ENCODE measurements at places on chromosomes 4 and X.

- DNase-seq = no peak
Measured at GRCh38 chr4:72468904-72469502, 100.0 kb downstream of the ADAMTS3 start.

GRCh38 chrX:15601932-15602331, 1.2 kb upstream of the ACE2 start:
- DNase-seq = no peak

- DNase-seq = no peak
Measured at GRCh38 chr4:137082061-137082460, 450.2 kb downstream of the PCDH18 start.

DNA sequence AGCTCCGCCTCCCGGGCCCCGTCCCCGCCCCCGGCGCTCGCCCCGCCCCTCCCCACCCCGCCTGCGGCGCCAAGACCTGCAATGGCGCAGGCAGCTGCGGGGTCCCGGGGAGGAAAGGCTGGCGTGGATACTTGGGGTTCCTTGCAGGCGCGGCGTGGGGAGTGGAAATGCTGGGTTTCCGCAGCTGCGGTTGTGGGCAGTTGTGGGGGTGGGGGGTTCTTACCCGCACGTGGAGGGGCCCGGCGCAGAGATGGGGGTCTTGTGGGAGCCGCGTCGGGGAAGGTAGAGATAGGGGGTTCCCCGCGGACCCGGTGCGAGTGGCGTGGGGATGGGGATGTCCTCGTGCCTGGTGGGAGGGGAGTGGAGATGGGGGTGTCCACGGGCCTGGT, 680 bp upstream of the ASMTL start:
- peak; percentile 73 for DNase-seq

DNA sequence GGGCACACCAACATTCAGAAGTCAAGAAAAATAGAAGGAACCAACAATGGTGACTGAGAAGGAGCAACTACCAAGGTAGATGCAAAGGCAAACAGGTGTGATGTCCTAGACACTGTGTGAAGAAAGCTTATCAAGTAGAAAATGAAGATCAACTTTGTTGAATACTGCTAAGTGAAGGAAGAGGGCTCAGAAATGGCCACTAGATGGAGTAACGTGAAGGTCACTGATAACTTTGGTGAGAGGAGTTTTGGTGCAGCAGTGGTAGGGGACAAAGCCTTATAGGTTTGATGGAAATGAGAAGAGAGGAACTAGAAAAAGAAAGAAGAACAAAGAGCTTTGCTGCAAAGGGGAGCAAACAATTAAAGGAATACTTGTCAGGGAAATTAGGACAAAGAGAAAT, 23.5 kb downstream of the OTC start:
- no peak for DNase-seq

DNA sequence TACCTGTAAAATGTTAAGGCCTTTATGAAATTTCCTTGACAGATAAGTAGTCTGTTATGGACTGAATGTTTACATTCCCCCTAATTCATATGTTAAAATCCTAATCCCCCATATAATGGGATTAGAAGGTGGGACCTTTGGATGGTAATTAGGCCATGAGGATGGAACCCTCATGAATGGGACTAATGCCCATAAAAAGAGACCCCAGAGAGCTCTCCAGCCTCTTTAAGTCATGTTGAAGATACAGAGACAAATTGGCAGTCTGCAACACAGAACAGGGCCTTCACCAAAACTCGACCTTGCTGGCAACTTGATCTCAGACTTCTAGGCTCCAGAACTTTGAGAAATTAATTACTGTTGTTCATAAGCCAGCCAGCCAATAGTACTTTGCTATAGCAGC, 1344.5 kb upstream of the PCDH7 start:
- no peak for DNase-seq

DNA sequence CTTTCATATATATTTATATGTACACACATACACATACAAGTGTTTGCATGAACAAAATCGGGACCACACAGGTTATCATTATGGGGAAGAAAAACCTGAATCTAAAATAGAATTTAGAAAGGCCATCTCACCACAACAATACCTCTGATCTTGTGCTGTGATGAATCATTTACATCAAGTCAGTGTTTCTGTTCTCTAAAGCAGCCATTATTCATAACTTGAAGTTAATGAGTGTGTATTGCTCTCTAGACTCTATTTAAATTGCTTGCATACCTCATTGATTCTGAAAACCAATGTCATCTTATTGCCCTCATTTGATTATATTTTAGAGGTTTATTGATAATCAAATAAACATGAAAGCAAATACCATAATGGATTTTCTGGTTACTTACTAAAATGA, 71.6 kb downstream of the FAM114A1 start:
- no peak for DNase-seq

- DNase-seq = no peak
Measured at GRCh38 chr4:142377342-142378091, 468.6 kb downstream of the INPP4B start.

DNA sequence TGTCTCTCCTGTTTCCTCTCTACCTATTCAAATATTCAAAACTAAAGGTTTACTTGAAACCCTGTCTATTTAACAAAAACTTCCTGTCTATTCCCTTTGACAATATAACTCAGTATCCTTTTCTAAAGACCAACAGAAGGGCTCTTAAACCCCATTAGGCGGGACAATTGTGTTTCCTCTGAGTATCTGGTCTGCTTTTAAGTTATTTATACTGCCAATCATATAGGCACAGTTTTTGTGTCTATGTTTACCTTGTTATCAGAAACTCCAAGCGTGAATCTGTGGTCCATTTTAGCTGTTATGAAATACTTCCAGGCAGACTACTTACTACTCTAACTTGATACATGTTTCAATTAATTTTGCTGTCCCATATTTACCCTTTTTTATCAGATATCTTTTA, 350.0 kb upstream of the CTSO start:
- no peak for DNase-seq

DNA sequence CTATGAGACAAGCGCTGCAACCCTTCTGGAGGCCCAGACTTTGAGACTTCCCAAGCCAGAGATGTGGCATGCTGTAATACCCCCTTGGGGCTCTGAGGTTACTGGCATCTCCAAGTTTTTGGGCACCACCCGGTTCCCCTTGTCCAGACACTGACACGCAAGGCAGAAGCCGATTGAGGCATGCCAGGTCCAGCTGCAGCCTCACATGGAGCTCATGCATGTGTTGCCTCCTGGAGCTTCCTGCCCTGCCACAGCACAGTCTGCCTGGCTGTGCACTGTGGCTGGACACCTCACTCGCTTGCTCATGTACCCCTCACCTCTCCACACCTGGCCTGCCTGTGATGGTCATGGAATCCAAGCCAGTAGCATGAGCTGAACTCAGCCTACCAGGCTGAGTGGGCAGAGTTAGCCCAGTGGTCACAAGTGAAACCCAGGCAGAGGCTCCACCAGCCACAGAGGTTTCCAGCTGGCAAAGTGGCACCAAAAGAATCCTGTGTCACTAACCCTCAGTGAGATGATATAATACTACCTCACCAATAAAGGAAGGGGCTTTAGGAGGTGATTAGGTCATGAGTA, 789.2 kb upstream of the INTU start:
- no peak for DNase-seq

DNA sequence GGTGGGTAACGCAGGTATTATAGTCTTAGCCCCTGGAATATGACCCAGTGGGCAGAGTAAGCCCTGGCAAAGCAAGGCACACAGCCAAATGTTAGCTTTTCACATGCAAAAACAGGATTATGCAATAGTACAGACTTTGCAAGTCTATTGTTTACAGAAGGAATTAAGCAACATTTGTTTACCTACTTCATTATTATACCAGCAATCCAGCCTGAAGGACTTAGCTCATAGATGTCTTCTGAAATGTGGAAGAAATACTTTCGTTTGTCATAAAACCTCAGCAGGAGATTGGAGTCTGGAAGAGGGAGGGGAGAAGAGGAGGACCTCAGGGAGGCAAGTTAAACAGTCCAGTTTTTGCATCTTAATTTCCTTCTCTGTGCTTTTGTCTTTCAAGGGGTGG, 226.7 kb upstream of the CENPE start:
- no peak for DNase-seq

DNA sequence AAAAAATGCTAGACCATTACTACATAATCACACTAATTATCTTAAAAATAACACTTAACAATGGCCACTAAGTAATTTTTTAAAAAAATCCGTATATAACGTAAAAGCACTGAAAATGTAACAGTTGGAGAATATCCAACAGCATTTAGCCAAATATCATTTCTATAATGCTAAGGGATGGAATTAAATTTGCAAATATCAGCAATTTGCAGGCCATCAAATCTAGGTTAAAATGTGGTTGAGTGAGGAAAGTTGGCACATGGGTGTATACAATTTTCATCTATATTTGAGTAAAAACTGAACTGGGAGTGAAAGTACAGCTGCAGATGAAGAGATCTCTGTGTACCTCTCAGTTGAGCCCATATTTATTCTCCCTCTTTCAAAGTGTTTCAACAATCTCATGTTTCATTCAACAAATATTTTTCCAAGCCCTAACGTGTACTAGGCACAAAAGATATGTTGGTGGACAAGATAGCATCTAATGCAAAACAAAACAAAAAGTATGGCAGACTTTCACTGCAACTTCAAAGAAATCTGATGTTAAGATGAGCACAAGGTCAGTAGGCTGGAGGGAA, 63.0 kb downstream of the MBNL3 start:
- no peak for DNase-seq

GRCh38 chr4:11739992-11740391, 311.3 kb upstream of the HS3ST1 start:
- no peak for DNase-seq

DNA sequence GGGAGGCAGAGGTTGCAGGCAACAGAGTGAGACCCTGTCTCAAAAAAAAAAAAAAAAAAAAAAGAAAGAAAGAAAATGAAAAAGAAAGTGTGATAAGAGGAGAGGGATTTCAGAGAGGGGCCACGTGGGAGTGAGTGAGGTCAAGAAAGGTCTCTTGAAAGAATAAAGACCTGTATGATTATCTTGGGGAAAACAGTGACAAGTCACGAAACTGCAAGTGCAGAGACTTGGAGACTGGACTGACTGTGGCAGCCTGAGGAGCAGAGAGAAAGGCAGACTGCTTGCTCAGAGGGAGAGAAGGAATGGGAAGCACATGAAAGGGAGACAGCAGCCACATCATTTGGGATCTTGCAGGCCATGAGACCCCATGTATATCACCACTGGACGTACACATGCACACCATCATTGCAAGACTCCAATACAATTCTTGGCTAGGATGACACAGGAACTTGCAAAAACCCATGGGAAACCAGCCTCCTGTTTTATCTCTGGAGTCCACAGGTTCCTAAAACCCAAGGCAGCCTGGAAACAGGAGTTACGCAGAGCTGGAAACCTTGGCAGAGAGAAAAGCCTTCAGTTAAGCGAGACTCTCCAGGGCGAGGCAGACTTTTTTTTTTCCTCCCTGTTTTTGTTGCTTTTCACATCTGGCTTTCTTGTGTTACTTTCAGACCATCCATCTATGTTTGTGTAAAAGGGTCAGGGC, 207.0 kb upstream of the TBL1X start:
- DNase-seq = no peak

DNA sequence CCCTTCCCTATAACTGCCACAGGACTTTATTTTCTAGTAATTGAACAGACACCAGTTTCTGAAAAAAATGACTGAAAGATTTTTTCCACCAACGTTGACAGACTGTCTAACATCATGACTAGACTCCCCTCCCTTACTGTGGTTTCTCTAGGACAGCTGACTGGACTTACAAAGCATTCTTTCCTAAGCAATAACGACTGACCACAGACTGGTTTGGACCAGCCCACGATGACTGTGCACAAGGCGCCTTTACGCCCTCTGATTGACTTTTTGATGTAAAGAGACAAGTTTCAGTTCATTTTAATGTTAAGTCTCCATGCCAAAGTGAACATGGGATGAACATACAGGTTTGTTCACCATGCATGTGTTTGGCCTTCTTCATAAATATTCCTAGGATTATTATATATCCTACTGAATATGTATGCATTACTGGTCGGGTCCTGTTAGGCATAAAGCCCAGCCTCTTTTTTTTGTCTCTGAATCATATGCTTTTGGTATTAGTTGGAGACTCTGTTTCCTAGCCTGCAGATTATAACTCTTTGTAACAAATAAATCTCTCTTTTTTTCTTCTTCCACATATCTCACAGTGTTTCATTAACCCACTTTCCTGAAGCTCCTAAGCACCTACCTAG, 50.5 kb upstream of the UGT2B4 start:
- DNase-seq = no peak

GRCh38 chrX:103157496-103158316, 57.2 kb upstream of the BEX4 start:
- peak; percentile 4 for DNase-seq

DNA sequence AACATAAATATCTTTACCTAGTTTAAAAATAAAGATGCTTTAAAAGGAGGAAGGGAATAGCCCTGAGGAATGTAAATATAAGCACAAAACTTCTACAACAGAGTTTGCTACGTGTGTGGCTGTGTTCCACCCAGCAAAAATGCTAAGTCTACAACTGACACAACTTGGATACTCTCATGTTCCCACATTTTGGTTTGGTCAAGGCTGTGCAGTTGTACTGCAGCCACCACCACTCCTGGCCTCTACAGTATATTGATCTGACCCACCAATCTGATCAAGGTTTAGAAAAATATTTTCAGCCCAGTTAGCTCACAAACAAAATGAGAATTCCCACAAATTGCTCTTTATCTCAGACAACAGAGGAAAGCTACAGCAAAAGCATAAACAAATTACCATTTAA, 12.1 kb downstream of the F9 start:
- DNase-seq = no peak

GRCh38 chr4:30840571-30840970, 120.4 kb downstream of the PCDH7 start:
- no peak for DNase-seq

DNA sequence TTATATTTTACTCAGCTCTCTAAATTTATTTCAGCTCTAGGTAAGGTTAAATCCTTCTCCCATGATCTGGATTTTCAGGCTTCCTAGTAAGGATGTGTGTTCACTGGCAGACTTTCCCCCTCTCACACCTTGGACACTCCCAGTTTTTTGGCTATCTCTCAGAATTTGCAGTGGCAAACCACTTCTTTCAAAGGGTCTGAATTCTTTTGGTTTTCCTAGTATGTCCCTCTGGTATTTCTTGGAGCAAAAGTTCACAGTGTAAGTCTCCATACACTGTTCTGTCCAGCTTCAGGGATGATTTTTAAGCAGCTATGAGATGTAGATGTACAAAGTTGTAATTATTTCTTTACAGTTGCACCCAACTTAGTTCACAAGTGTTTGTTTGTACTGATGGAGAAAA, 653.8 kb upstream of the GALNT7 start:
- no peak for DNase-seq

DNA sequence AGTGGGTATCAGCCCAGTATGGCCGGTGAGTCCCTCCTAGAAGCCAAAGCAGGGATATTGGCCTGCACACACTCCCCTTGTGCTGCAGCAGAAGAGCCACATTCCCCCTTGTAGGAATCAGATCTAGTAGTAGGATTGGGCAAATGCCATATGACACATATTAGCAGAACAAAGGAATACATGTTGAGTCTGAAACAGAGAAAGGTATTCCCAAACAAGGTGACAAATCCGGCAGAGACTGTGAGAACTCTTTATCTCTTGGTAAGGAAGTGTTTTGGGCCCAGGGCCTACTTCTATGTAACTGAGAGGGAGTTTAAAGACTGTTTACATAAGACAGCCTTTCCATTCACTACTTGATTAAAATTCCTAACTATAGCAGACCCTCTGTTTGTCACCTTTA, 1382.0 kb downstream of the FAM133A start:
- no peak for DNase-seq

GRCh38 chr4:173680278-173680677, 150.2 kb upstream of the HAND2 start:
- no peak for DNase-seq
